GM12865 (cell line): ENCODE measurements at places on chromosomes 12 and 14.
A peak's percentile ranks its signal among the peaks of the same experiment; 100 is the strongest.

- DNase-seq: no peak
These were observed 64.1 kb upstream of the HECTD1 start for GRCh38 chr14:31271648-31272047.

- no peak for DNase-seq
These were observed 400.0 kb upstream of the FLRT2 start for GRCh38 chr14:85129921-85130320.

DNA sequence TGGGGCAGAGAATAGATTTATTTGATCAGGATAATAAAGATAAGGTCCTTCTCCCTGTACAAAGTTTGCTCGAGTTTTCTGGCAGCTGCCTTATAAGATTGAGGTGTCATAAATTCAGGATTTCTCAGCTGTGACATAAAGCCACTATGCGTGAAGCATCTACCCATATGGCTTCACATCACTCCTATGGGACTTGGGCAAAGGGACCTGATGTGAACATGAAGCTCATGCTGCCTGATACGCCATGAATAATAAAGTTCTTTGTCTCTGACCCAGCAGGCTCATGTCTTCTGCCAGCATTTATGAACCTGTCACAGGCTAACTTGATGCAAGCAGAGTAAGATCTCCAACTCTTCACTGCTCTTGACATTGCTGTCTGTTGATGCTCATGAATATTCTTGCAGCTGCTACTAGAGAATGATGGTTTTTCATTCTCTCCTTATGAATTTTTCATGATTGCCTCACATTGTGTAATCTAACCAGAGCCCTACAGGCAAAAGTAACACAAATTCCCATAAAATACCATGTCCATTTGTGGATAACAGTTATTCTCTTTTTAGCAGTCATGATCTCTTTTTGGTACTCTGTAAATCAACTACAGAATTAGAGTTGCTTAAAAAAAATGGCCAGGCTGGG, 49.0 kb upstream of the CPNE8 start:
- no peak for DNase-seq

DNA sequence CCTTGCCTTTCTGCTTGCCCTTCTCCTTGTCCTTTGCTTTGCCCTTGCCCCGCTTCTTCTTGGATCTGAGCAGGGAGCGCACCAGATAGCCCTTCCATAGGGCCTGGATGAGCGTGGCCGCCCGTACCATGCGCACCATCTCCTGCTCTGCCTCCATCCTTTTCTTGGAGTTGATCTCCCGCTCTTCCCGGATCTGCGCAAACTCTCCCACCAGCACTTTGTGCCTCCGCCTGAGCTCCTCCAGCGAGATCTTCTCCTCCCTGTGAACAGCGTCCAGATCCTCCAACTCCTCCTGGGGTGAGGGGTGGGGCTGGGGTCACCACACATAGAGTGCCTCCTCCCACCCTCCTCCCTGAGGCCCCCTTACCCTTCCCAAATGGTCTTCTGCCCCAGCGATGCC, 10.1 kb downstream of the RITA1 start:
- no peak for DNase-seq

GRCh38 chr14:22002860-22003284, 329.3 kb upstream of the OR4E1 start:
- DNase-seq: peak; percentile 13

DNA sequence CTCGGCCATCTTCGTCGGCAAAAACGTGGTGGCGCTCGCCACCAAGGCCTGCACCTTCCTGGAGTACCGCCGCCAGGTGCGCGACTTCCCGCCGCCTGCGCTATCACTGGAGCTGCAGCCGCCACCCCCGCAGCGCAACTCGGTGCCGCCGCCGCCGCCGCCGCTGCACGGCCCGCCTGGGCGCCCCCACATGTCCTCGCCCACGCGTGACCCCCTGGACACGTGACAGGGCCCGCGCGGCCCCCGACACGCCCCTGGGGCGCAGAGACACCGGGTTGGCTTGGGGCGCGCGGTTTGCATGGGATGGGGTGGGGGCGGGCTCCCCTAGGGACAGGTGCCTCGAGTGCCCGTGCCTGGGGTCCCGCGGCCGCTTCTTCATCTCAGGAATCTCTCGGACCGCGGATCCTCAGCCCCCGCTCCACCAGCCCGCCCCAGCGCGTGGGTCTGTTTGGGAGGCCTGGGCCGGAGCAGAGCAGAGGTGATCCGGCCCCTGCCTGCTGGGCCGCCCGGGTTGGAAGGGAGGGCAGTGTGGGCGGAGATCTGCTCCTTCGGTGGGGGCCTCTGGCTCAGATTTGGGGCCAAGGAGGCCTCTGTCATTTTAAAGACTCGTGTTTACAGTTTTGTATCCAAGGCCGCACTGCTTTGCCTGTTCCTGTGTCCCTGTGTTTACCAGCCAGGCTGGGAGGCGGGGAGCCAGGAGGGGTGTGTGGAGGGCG, 3.3 kb downstream of the TMEM121 start:
- DNase-seq: peak; percentile 72

DNA sequence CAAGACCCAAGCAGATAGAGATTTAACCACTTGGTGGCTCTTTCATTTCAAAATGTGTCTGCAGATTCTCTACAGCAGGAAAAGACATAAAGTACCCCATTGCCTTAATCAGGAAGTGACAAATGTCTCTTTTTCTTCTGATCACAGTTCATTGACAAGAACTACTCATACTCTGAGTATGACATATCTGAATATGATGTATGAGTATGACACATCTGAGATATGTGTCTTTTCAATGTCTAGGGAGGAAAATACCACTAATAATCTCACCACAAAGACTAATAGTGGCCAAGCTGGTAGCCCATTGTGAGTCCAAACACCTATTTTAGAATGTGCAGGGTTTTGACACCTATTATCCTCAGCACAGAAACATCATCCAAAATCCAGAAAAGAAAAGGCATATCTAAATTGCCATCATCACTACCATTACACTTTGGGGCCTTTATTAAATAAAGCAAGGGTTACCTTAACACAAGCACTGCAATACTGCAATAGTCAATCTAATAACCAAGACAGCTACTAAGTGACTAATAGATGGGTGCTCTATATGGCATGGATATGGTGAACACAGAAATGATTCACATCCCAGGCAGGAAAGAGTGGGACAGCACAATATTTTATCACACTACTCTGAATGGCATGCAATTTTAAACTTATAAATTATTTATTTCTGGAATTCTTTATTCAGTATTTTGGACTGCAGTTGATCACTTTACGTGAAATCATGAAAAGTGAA, 243.7 kb upstream of the FAR2 start:
- no peak for DNase-seq

DNA sequence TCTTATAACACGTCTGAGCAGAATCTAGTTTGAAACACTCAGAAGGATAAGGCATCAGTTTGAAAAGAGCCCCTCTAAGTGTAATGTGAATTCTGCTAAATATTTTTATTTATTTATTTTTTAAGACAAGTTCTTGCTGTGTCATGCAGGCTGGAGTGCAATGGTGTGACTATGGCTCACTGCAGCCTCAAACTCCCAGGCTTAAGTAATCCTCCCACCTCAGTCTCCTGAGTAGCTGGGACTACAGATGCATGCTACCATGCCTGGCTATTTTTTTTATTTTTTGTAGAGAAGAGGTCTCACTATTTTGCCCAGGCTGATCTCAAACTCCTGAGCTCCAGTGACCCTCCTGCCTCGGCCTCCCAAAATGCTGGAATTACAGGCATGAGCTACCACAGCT, 225.9 kb upstream of the SEL1L start:
- DNase-seq: no peak

DNA sequence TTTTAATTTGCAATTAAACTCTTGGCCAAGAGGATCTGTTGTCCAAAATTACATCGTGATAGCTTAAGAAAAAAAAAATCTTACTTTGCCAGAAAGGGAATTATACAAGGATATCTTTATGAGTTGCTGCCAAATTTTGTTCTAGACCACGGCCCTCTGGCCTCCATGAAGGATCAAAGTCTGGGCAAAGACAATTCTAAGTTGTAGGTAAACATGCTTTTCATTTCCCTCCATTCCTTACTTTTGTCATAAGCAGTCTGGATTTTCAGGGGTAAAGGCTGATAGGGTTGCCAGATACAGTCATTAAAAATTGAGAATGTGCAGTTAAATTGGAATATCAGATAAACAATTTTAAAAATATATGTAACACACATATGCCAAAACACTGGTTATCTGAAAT, 135.1 kb downstream of the MON2 start:
- DNase-seq: peak; percentile 17

DNA sequence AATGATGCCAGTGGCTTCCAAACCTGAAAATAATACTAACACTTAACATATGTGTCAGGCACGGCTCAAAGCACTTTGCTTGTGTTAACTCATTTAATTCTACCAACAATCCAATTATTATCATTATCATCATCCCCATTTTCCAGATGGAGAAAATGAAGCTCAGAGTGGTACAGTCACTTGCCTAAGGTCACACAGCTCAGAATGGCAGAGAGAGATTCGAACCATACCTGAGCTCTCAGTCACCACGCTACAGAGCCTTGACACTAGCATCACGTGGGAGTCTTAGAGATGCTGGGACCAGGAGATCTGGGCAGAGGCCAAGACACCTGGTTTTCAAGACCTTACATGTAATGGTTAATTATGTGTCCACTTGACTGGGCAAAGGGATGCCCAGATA, 34.2 kb downstream of the DHX37 start:
- DNase-seq: no peak

DNA sequence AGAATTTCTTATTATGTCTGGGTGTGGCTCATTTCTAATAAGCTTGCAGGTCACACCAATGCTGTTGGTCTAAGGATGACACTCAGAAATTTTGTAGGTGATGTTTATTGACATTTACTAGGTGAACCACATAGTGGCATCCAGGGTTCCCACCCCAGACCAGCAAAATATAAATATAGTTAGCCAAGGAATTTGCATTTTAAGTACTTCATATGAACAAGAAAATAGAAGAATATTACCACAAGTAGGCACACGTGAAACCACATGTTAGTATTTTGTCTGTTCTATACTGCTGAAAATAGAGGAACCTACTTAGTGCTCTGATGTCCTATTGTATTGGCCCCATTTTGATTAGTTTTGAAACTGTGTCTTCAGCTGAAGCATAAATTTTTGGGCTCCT, 71.1 kb downstream of the USP15 start:
- DNase-seq: peak; percentile 48

- DNase-seq: no peak
These were observed 72.0 kb downstream of the ALX1 start for GRCh38 chr12:85352016-85352415.

- no peak for DNase-seq
These were observed 388.6 kb downstream of the BCAT1 start for GRCh38 chr12:24560192-24560775.

- DNase-seq: peak; percentile 6
These were observed 55.7 kb downstream of the TRIM9 start for GRCh38 chr14:51039252-51039651.

DNA sequence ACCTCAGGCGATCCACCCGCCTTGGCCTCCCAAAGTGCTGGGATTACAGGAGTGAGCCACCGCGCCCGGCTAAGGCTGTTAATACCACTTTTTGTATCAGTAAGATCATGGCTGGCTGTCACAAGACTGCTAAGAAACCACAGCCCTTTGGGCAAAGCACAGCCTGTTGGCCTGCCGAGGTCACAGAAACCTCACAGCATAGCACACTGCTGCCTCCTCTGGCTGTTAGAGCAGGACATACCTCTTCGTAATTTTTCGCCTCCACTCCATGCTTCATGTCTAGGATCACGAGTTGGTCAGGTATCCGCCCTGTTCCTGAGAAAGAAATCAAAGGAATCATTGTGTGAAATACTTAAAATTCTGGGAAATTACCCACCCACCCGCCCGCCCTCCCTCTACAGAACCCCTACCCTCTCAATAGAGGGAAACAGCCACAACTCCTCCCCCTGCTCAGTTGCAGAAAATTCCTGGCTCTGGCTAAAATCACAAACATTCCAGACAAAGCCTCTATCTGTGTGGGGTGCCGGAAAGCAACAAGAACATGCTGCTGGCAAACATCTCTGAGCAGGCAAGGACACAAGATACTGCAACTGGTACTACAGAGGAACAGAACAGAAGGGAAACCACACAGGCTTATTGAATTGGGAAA, 20.7 kb upstream of the NEK9 start:
- no peak for DNase-seq

DNA sequence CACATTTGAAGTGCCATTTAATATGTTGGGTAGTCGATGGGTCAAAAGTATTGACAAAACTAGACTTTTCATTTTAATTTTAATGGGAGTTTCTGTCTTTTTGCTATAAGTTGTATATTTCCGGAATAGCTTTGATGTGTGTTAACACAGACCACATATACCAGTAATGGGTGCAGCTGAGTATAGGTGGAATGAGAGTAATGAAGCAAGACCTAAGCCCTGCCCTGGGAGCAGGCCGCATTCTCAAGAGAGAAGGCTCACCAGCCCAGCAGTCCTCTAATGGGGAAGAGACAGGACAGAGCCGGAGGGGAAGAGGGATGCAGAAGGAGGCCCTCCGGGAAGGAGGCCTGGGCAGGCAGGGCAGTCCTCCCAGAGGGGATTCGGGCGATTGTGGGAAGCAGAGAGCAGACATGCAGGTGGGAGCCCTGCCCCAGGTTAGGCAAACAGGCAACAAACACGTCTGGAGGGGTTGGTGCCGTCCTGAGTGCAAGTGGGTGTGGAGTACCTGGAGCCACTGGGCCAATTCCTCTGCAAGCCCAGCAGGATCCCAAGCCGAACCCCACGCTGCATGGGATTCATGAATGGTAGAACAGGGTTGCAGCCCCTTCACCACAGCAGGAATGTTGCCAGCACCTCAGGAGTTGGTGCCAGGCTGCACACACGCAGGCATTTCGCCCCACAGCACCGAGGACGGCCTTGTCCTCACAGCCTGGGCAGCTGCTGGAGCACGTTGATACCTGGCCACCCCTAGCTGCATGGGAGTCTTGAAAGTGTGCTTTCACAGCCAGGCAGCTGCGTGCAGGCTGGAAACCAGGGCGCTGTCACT, 7.8 kb downstream of the CKB start:
- DNase-seq: no peak

DNA sequence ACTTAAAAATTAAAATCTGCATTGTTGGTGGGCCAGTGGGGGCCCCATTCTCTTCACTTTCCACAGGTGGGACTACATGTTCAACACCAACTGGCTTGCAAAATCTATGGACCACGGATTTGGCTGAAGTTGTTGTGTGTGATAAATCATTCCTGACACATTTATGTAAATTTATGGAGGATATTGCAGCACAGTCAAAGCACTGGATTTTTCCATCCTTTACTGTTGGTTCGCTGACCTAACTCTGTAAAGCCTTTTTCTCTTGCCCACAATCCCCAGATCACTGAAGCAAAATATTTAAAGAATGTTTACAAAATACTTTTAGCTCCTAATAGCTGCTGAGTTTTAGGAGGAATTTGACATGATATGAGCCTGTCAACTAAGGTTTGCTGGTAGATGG, 219.7 kb upstream of the PRICKLE1 start:
- DNase-seq: no peak

- DNase-seq: no peak
These were observed 143.3 kb downstream of the DICER1 start for GRCh38 chr14:95014036-95014435.
